ENCODE measurements at places on chromosomes 3 and 15.
A peak's percentile ranks its signal among the peaks of the same experiment; 100 is the strongest.

DNA sequence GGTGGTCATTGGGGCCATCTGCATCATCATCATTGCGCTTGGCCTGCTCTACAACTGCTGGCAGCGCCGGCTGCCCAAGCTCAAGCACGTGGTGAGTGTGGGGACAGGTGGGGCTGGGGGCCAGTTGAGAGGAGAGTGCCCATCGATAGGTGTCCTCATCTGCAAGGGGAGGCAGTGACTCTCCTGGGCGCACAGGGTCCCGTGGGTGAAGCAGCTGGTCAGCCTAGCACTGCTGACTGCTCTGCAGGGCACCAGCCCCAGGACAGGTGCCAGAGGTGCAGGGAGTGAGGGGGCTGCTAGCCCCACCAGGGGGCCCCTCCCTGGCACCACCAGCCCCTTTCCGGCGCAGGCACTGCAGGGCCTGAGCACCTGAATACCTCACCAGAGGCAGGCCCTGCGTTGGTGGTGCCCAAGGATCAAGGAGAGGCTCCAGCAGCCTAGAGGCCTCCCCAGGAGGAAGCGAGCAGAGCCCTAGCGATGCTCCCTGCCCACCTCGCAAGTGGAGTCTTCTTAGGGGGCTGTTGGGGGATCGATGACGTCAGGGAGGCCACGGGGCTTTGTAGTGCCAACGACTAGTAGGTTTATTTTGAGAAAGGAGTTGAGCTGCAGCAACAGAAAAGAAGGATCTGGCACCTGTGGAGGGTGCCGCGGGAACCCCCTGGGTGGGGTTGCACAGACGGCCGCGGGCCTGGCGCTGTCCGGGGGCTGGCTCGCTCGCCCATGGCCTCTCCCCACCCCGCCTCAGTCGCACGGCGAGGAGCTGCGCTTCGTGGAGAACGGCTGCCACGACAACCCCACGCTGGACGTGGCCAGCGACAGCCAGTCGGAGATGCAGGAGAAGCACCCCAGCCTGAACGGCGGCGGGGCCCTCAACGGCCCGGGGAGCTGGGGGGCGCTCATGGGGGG is 976 bp upstream of the ABTB1 start:
- DNase-seq = no peak

DNA sequence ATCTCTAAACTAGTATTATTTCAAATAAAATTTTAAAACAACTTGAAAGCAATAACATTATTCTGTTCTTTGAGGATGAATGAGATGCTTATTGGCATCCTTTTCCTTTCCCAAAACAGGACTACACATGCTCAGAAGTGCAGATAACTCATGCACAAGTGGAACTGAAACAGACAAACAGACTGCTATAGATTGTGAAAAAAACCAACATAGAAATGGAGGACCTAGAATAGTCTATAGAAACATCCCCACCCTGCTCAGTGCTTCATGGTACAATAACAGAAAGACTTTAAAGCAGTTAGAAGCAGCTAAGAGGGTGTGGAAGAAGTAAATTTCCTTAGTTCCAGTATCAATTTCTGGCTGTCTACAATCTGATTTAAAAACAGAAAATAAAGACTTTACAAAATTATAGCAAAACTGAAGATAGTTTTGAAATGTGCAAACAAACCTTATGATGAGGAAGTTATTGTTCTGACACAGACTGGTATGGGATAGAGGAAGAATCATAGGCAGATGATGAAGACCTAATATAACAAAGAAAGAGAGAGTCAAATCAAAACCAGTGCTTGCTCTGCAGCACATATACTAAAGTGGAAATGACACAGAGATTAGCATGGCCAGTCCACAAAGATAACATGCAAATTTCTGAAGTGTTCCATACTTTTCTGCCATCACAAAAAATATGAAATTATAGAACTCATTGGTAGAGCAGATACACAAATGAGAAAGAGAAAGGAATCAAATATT is 1025.4 kb downstream of the SQOR start:
- no peak for DNase-seq

- DNase-seq = peak; percentile 43
These were observed 267.3 kb upstream of the SLITRK3 start for GRCh38 chr3:165463531-165463930.

DNA sequence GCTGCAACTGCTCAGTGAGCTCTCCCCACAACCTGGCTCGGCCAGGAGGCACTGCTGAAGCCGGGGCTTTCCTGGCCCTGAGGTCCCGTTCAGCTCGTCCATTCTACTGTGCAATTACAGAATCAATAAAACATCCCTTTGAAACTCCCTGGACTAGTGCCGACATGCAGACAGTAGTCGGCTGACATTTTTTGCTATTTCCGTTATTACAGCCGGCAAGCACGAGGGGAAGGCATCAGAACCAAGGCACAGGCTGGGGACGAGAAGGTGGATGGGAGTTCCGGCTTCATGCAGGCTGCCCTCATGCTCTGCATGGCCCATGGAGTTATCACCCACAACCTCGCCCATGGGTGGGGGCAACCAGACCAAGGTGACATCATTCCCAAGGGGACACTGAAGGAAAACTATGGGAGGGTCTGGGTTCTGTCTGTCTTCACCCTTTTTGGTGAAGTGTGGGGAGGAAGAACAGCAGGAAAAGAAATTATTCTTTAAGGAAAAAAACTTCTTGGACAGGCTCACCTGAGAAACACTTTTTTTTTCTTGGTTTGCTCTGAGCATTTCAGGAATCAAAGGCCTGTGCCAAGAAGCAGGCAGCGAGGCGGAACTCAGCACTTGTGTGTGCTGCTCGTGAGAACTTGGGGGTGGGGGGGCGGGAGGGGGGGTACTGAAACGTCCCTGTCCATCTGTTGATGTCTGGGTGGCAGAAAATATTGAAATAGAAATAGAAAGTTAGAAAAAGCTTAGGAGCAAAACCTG is 154.5 kb downstream of the FOXP1 start:
- DNase-seq = no peak

GRCh38 chr3:186997473-186997939 is 67.2 kb downstream of the ST6GAL1 start:
- no peak for DNase-seq

- DNase-seq = no peak
These were observed 47.8 kb downstream of the LRRK1 start for GRCh38 chr15:100966997-100967396.

GRCh38 chr15:25733856-25734679 is 129.1 kb downstream of the ATP10A start:
- DNase-seq = no peak

DNA sequence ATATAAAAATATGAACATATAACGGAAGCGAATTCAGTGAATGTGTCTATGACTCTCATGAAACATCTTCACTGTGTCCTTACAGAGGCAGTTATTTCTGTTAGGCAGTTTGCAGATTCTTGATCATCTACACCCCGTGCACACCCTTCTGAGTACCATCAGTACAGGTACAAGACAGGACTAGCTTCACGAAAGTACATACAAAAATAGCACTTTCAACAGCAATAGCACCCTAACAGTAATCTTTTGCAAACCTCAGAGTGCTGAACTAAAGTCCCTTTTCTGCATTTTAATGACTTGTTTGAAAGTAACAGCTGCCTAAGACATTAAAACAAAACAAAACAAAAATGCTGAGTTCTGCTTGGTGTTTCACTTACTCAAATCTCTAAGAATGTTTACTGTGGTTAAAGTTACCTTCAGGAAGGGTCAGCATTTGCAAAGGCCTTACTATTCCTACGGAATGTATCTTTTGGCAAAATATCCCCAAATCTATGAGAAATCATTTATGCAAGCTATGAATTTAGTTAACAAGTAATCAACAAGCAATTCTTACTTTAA is 104.1 kb downstream of the CNTN3 start:
- DNase-seq = no peak

DNA sequence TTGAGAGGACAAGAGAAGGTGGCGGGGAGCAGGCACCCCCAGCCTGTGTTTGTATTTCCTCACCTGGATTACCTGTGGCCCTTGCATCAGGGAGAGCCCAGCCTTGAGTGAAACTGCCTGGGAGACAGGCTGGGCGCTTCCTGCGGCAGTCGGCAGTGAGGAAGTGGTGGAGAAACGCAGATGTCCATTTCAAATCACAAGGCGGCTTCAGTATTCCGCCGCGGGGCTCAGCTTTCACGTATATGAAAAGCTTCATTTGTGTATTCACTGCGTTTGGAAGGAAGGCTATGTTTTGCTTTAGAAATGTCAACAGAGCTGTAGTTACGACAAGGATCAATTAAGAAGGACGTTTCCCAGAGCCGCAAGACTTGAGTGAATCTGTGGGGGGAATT is 167.4 kb upstream of the CTDSPL start:
- DNase-seq = no peak

- DNase-seq = no peak
These were observed 287.0 kb upstream of the TMC3 start for GRCh38 chr15:81660976-81661375.

DNA sequence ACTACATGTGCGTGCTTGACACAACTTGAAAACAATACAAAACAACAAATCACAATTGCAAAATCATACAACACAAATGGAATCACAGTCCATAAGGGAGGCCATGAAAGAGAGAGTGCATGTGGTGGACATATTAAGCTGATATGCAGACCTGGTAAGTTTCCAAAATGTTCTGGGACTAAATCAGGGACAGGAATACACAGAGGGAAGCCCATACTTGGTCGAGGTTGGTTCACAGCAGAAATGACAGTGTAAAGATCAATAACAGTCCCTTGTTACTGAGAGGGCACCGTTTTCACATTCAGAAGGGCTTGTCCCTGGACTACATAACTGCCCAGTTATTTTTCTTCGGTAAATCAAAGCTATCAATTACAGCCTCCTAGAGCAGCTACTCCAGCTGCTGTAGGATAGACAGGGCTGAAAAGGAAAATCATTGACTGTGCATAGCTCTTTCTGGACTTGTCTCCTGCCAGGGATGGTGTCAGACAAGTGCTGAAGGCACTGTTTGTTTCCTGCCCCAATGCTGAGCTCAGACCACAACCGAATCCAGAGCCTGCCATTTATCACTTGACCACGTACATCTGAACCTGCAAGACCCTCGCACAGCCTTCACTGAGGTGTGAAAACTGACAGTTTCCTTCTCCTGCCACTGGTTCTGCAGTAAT is 79.5 kb upstream of the KCNMB2 start:
- no peak for DNase-seq

- DNase-seq = no peak
These were observed 36.8 kb downstream of the SNTN start for GRCh38 chr3:63689285-63689684.
